ENCODE measurements at places on chromosomes 7 and 10.

GRCh38 chr10:6988654-6989053 is 408.6 kb upstream of the PRKCQ start:
- no peak for DNase-seq

DNA sequence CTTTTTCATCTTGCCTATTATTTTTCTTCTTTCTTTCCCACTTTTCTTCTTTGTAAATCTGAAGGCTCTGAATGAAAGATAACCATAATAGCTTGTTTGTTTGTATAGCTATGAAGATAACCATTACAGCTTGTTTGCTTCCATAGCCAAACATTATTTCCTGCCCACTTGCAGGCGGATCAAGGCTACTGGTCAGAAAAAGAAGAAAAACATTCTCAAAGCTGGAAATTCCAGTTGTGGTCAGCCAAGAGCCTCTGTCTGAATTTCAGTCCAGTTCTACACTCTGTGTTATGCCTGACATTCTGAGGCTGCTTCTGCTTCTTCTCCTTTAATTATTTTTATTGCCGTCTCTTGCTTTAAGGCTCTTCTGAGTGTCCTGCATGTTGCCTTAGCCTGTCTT is 48.9 kb downstream of the TMEM178B start:
- no peak for DNase-seq

DNA sequence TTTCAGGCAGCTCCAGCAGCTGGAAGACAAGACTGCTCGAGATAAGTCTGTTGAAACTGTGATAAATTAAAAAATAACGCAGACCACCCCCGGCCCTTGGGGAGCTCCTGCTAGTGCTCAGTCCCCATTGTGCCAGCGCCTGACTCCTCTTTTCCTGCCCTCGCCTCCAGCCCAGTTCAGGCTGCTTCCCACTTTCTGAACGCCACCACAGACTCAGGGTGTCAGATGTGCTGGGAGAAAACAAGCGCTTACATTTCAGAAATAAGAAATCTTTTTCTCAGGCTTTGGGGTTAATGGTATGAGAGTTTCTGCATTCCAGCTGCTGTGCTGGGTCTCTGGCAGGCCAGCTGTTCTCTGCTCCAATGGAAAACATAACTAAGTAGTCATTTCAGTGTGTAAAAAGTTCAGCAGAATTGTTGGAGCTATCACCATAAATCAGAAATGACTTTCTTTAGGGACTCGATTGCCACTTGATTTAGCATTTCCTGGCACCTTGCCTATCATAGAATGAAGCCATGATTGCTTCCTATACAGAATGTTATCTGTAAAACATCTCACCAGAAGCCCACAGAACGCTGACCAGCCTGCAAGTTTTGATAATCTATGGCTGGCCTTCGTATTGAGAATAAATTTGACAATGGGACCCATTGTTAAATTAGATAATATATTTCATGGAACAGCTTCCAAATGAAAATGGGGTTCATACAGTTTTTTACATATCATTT is 257.0 kb upstream of the ZNF32 start:
- no peak for DNase-seq

- peak; percentile 75 for DNase-seq
Measured at GRCh38 chr10:95467162-95467599, 94.0 kb downstream of the SORBS1 start.

DNA sequence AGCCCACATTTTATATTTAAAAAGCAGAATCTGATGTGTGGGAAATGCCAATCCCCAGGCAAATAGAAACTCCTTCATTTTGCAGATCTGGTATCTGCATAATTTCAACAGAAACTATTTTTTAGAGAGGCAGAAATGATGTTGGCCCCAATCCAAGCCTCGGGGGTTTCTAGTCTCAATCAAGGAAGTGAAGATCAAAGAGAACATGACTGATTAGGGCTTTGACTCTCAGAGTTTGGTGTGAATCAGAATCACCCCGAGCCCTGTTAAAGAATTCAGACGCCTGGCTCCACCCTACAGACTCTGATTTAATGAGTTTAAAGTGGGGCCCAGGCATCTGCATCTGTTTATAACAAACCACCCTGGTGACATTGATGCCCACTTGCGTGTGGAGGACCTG is 36.7 kb upstream of the UBE2H start:
- no peak for DNase-seq

GRCh38 chr10:126302826-126303665 is 85.2 kb downstream of the ADAM12 start:
- DNase-seq: no peak

GRCh38 chr10:109892117-109892516 is 31.2 kb downstream of the XPNPEP1 start:
- DNase-seq: no peak

GRCh38 chr10:77032188-77032570 is 605.4 kb downstream of the KCNMA1 start:
- no peak for DNase-seq

DNA sequence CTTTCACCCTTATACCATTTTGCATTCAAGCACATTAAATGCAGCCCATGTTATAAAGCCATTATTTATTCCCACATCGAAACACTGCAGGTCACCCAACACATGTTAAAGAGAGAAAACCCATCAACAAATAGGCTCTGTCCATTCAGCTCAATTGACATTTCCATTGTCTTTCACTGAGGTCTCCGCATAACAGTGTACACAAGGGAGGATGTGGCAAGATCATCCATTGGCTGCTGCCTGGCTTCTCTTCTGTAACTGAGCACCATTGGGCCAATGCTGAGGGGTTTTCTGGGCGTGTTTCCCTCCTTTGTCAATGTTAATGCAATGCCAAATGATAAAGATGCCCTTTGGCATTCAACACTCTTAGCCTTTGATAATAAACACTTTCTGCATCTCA is 278.1 kb upstream of the SP4 start:
- DNase-seq: no peak

DNA sequence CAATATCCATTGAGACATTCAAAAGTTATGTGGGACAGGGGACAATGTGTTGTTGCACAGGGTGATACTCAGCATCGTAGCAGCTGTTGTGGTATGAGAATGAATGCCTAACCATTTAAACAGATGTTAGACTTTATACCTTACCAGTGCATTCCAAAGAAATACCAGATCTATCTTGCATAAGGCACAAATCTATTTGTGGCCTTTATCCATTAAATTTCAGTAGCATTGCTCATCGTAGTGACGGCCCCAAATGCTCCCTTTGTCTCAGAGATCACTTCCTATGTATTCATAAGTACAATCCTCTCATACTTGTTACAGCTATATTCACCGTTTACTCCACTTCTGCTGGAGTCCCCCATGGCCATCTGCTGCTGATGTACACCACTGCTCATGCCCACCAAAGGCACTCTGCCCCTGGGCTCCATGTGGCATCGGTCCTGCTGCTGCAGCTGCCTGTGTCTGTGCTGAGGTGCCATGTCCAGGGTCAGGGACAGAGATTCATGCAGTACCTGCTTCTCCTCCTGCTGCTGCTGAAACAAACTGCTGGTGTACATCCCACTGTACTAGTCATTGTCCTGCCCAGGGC is 96.3 kb downstream of the CPED1 start:
- no peak for DNase-seq

DNA sequence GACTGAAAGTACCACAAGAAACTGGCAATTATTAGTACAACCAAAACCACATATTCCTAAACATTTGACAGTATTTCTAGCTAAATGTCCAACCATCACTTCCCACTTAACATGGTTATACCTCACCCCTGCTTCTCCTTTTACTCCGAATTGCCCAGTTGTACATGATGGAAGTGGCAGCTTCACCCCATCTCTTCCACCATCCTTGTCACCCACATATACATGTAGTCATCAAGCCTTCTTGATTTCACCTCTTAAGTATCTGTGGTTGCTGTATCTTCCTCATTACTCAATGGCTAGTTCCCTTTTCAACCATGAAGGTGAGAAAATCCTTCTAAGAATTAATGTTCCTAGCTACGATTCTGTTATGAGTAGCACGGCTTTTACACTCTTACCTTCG is 388.2 kb downstream of the CALN1 start:
- no peak for DNase-seq

- DNase-seq: no peak
Measured at GRCh38 chr7:112225006-112225405, 18.5 kb downstream of the ZNF277 start.

DNA sequence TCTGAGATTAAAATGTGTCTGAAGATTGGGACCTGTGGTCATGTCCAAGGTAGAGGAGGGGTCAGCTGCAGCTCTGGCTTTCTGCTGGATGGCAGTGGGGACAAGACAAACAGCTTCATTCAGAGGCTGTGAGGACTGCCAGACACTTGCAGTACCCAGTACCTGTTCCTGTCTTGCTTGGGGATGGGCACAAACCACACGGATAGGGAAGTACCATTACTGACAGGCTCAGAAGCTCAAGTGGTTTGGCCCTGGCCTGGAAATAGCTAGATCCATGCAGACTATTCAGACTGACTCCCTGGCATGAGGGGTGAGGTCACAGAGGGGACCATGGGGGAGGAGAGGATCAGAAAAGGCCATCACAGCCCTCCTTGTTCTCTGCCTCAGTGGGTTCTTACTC is 56.0 kb upstream of the COMTD1 start:
- no peak for DNase-seq

- DNase-seq: no peak
Measured at GRCh38 chr10:100008708-100009282, 952 bp downstream of the DNMBP start.

Measured in left colon (tissue), 2 donors.